ENCODE measurements at places on chromosomes 5 and 9. TPM values are rescaled to one million over a fixed set of nuclear protein-coding genes. Genes with fewer than 3 reads are reported as not detected.

FBP2 gene
- total RNA-seq: not detected

C9orf153 gene
- total RNA-seq: 2.7 TPM

C5orf34 gene
- 5.9 TPM for total RNA-seq

RNF20 gene
- 38.5 TPM for total RNA-seq

Data from lung (tissue), 17 donors.